Motor neuron (in vitro differentiated cells): ENCODE measurements at places on chromosomes 12 and 14. TPM values are rescaled to one million over a fixed set of nuclear protein-coding genes. Genes with fewer than 3 reads are reported as not detected.

DNA sequence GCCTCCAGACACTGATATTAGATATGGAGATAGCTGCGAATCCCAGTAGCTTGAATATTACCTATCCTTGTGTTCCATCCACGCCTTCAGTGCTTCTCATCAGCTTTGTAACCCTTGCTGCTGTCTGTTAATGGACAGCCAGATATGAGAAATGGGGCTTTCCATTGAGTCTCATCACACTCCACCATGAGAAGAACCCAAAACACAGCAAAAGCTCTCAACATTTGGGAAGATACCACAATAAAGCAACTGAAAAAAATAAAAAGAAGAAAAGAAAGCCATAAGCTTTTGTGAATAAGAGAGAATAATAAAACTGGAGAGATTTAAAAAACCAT lies 225.4 kb downstream of the GALC start:
- ATAC-seq, result no peak

GRCh38 chr12:14884458-14884878 lies 1.2 kb downstream of the MGP start:
- no peak for ATAC-seq

GRCh38 chr12:107444771-107445170 lies 240.8 kb upstream of the PWP1 start:
- ATAC-seq, result no peak

DNA sequence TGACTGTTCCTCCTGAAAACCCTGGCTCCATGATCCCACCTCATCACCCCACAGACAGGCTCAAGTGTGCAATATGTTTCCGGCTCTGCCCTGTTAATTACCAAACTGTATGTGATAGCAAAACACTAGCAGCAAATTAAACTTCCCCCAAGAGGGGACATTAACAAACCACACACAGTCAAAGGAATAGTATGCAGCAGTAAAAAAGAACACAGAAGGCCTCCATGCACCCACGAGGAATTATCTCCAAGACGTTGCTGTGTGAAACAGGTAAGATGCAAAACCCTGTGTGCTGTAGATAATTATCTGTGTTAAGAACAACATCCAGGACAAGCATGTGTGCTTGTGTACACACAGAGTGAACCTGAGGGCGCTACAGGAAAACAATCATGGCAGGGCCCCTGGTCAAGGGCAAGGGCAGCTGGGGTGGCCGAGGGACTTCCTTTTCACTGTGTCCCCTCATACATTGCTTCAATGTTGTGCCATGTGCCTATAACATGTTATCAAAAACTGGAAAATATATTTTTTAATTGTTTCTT lies 35.8 kb downstream of the ITPK1 start:
- ATAC-seq, result no peak

DNA sequence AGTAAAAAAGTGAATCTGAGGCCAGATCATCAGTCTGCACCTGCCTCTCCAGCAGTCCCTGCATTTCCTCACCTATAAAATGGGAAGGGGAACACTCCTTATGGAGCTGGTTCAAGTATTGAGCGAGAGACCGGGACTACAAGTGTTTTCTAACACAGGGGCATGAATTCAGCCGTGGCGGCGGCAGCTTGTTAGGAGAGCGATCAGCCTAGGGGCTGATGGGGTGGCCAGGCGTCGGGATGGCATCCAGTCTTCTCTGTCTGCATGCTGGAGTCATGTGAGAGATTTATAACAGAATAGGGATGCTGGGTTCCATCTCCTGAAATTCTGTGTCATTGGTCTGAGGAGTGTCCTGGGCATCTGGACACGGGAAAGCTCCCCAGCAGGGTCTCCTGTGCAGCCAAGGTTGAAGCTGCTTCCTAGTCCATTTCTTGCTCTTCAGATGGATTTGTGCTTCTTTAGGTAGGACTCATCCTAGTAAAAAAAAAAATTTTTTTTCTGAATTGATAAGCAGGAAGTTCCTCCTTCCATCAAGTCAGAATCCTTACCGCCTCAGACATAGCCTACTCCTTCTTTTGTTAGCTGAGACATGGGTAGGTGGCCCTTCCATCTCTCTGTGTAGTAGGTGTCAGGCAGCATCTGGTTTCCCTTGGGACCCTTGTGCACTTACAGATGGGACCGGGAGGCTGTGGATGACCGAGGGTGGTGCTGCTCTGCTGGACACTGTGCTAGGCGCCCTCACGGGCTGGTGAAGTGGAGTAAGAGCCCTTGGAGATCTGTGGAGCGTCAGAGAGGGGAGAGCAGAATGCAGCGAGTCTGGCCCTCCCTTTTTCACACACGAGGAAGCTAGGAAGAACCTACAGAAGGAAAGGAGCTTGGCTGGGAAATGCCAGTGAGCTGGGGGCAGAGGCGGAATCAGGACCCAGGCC lies 146.7 kb downstream of the TSPAN9 start:
- ATAC-seq, result no peak

DNA sequence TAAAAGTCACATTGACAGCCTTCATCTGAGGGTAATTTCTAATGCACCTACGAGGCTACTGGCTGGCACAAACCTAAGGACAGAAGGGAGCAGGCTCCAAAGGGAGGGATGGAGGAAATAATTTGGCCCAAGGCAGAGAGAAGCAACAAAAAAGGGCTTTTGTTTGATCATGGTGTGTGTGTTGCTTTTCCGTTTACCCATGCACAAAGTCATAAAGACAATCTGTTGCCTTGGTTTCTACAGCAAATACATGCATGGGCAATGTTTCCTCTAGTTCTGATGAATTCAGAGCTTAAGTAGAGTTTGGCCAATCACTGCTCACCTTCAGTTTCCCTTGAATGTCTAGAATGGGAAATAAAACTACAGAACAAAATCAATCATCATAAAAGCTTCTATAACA lies 262.5 kb upstream of the CAND1 start:
- ATAC-seq, result no peak

- no peak for ATAC-seq
Observed at GRCh38 chr14:22803687-22803974, 11.6 kb downstream of the SLC7A7 start.

DNA sequence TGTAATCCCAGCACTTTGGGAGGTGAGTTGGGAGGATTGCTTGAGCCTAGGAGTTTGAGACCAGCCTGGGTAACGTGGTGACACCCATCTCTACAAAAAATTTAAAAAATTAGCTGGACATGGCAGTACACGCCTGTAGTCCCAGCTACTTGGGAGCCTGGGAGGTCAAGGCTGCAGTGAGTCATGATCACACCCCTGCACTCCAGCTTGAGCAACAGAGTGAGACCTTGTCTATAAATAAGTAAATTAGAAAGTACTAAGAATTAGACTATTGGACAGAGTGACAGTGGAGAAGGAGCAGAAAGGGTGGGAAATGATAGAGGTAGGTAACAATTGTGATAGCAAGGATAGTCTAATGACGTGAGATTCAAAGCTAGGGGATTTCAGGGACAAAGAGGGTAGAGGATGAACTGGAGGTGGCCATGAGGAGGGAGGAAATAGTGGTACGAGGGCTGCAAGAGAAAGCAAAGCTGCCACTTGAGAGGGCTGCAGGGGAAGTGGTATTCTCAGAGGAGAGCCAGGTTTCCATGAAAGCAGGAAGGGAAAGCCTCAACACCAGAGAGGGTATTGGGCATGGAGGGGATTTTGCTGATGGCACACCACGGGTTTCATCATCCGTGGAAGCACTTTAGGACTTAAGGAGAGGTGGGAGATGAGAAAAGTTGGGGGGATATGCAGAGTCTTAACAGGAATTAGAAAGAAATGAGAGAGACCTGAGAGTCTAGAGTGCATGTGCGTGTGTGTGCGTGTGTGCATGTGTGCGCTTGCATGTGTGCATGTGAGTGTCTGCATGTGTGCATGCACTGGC lies 85.6 kb downstream of the SYNE2 start:
- ATAC-seq, result peak; percentile 26

DNA sequence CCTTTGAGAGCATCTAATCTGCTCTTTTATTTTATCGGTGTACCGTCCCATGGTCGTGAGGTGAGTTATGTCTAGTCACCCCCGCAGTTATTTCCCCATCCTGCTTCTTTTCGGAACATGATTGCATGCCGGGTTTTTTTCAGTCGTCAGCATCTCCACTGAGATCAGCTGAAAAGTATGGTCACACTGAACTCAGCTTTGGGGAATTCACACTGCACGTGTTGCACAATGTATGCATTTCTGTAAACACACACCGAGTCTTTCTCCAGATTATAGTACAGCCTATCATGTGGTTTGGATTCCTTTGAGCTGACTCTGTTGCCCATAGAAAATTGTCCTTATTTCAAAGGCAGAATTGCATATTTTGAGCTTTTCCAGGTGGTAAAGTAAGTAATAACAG lies 24.6 kb downstream of the PLXNC1 start:
- ATAC-seq, result no peak

GRCh38 chr14:61287196-61287595 lies 6.1 kb upstream of the TMEM30B start:
- ATAC-seq, result no peak

GRCh38 chr12:122793685-122794106 lies 19.3 kb downstream of the CCDC62 start:
- no peak for ATAC-seq

- ATAC-seq, result peak; percentile 41
Observed at GRCh38 chr14:95575840-95576473, 41.1 kb downstream of the GLRX5 start.

DNA sequence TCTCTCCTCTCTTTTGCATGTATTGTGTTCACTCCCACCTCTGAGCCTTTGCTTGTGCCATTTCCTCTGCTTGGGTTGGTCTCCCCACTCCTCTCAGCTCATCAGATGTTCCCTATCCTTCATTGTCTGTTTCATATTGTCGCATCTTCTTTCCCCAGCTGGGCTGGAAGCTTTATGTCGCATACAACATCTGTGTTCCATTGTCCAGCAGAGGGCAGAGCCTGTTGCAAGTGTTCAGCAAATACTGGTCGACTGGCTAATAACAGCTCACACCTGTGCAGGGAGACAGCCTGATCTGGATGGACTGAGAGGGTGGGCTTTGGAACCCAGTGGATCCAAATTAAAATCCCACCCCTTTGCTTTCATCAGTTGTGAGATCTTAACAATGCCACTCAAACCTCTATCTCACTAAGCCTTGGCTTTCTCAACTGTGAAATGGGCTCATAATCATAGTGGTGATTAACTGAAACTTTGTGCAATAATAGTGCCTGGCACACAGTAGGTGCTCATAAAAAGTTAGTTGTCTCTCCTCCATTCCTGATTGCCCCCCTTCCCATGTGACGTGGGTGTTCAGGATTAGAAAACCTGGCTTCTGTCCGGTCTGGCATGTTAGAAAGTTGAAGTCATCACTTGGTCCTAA lies 75.8 kb downstream of the RIN3 start:
- ATAC-seq, result no peak

DNA sequence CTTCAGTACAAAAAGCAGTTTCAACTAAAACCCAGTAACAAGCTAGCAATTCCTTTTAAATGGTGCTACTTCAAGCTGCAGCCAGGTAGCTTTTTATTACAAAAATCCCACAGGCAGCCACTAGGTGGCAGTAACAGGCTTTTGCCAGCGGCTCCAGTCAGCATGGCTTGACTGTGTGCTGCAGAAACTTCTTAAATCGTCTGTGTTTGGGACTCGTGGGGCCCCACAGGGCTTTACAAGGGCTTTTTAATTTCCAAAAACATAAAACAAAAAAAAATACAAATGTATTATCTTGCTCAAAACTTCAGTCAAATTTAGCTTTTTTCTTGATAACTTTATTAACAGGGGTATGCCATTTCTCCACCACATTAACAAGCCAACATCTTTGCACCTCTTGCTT lies 3.6 kb upstream of the CLEC4E start:
- ATAC-seq, result peak; percentile 77

GRCh38 chr14:60184905-60185555 lies 19.8 kb upstream of the DHRS7 start:
- peak; percentile 88 for ATAC-seq

DNA sequence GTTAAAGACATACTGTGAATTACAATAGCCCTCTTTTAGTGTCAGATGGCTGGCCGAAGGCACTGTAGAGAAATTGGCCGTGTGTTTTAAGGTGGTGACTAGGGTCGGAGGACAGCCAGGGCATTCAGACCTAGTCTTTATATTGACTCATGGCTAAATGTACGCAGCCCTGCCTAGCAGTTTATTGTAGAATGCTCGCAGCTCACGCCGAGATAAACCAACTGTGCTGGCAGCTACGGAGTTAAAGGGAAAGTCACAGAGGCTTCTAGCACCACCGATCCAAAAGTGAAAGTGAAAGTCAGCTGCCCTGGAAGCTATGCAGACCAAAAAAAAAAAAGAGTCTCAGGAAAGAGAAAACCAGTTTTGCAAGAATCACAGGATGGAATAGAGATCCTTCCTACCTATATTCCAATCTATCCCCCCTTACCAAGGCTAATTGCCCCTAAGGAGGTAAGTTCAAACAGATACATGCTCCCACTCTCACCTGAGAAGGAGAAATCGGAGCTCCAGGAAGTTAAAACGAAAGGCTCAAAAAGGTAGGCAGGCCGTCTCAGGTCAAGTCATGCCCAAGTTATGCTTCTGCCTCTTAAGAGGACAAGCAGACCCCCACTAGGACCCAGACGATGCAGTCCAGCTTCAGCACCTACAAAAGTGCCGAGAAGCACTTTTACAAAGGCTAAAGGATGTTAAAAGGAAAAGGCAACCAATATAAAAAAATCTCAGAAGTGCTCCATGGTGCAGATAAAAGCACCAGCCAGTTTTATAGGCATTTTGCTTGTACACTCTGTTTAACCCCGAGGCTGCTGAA lies 24.8 kb downstream of the KLRK1 start:
- ATAC-seq, result peak; percentile 64

GRCh38 chr14:102913341-102914211 lies 8.9 kb upstream of the AMN start:
- ATAC-seq, result peak; percentile 30

DNA sequence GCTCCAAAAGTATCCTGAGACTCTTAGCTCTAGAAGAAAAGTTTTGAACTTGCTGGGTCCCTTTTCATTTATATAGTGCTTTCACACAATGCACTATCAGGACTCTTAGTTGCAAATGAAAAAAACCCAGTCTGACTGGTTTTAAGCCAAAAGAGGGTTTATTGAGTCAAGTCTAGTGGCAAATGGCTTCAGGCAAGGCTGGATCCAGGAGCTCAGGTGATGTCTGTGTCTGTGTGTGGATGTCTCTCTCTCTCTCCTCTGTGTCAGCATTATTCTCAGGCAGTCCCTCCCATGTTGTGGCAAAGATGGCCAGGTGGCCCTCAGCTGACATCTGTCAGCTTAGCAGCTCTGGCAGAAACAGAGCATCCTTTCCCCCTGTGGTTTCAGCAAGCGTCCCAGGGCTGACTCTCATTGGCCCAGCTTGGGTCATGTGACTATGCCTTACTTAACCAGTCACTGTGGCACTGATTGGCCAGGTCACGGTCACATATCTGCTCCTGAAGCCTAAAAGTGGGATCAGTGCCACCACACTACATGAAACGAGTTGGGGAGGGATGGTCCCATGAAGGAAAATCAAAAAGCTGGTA lies 6.2 kb downstream of the TMEM120B start:
- no peak for ATAC-seq

The TBK1 gene
- 13.1 and 14.0 TPM in 2 replicates for total RNA-seq

The GRIP1 gene
- total RNA-seq, result 50.7 and 58.1 TPM in 2 replicates

The OR4E2 gene
- total RNA-seq, result not detected in 2 replicates

The LEMD3 gene
- 21.7 and 22.0 TPM in 2 replicates for total RNA-seq

The CLEC6A gene
- not detected in 2 replicates for total RNA-seq

The GARIN6 gene
- total RNA-seq, result not detected in 2 replicates

The LYZ gene
- 0.11 TPM in 1 of 2 replicates, not detected in the other for total RNA-seq

The MBD6 gene
- total RNA-seq, result 6.7 and 12.9 TPM in 2 replicates

The ART4 gene
- 0.04 and 0.09 TPM in 2 replicates for total RNA-seq

The MON2 gene
- 38.3 TPM in 2 replicates for total RNA-seq

The KRT7 gene
- 0.78 TPM in 1 of 2 replicates, not detected in the other for total RNA-seq

The CLEC7A gene
- total RNA-seq, result 0.23 and 1.3 TPM in 2 replicates

The PZP gene
- 1.2 TPM in 2 replicates for total RNA-seq

The CHMP4A gene
- total RNA-seq, result 52.2 and 56.0 TPM in 2 replicates

The SLC48A1 gene
- total RNA-seq, result 6.7 and 7.3 TPM in 2 replicates

The PDE3A gene
- 6.2 and 6.7 TPM in 2 replicates for total RNA-seq

The LARP4 gene
- 44.2 and 52.6 TPM in 2 replicates for total RNA-seq

The KRT83 gene
- total RNA-seq, result not detected in 2 replicates

The KLRD1 gene
- 0.22 and 0.69 TPM in 2 replicates for total RNA-seq

The STRAP gene
- total RNA-seq, result 163 and 187 TPM in 2 replicates

The MYF6 gene
- 0.18 TPM in 1 of 2 replicates, not detected in the other for total RNA-seq
